Muscle of arm (tissue), 14 donors: ENCODE measurements at places on chromosomes 5 and 9.

DNA sequence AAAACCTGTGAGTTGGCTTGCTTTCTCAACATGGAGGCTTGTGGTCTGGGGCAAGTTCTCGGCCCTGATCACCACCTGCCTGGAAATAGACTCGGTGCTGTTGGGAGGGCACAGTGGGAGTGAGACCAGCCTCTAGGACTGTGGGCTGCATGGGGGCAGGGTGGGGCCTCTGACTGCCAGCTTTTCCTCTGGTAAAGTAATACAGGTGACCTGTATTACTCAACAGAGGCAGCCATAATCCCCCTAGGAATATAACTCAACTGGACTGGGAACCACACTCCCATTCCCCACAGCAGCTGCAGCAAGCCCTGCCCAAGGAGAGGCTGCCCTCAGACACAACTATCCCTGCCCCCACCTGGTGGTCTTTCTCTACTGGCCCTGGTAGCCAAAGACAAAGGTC lies 72.8 kb downstream of the C9orf153 start:
- DNase-seq, result no peak

GRCh38 chr5:22354956-22355355 lies 498.2 kb downstream of the CDH12 start:
- DNase-seq, result no peak

DNA sequence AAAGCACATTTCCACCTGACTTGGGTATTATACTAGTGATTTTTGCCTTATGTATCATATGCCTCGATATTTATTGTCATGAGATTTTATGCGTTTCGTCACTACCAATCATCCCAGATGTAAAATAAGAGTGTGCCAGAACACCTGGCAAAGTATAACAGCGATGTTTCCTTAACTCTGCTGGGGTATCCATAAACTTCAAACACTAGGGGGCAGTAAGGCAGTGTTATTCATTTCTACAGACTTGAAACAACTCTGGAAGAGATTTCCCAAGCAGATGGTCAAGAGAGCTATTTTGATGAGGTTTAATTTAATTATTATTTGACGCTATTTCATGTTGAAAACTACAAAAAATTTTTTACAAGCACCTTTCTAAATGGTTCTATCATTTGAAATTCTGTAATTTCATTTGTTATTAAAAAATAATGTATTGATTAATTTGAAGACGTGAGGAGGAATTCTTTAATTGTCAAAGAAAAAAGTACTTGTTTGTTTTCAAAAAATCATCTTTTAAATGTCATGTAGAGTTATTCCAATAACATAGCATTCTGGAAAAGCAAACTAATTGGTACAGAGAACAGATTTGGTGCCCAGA lies 388.5 kb upstream of the CTNND2 start:
- no peak for DNase-seq

- no peak for DNase-seq
Observed at GRCh38 chr9:109295221-109296130, 25.4 kb downstream of the EPB41L4B start.

- DNase-seq, result no peak
Observed at GRCh38 chr5:149948993-149949392, 4.4 kb upstream of the PDE6A start.

- DNase-seq, result no peak
Observed at GRCh38 chr9:83029531-83030137, 33.3 kb downstream of the RASEF start.

DNA sequence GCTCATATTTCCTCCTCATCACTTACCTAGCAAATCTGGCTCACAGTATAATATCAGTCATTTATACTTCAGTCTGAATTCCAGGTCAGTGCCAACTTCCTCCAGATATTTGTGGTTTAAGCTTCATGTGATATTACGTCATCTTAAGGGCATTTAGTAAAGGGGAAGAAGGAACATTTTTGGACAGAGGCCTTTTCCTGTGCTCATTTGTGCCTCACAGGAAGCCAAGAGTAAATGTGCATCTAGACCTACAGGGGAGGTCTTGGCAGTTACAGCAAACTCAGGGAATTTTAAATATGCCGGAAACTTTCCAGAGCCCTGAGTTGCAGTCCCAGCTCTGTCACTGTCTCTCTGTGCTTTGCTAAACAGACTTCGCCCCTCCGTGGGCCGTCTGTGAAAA lies 12.3 kb upstream of the KCNIP1 start:
- DNase-seq, result peak; percentile 74

- DNase-seq, result no peak
Observed at GRCh38 chr5:33439905-33440481, 772 bp upstream of the TARS1 start.

- DNase-seq, result no peak
Observed at GRCh38 chr9:70011366-70011765, 32.3 kb upstream of the MAMDC2 start.

- no peak for DNase-seq
Observed at GRCh38 chr5:127958421-127959011, 125.0 kb upstream of the SLC12A2 start.

- DNase-seq, result peak; percentile 65
Observed at GRCh38 chr9:134403682-134404301, 77.5 kb downstream of the RXRA start.

- DNase-seq, result peak; percentile 26
Observed at GRCh38 chr9:37938121-37938891, 34.4 kb upstream of the SLC25A51 start.

DNA sequence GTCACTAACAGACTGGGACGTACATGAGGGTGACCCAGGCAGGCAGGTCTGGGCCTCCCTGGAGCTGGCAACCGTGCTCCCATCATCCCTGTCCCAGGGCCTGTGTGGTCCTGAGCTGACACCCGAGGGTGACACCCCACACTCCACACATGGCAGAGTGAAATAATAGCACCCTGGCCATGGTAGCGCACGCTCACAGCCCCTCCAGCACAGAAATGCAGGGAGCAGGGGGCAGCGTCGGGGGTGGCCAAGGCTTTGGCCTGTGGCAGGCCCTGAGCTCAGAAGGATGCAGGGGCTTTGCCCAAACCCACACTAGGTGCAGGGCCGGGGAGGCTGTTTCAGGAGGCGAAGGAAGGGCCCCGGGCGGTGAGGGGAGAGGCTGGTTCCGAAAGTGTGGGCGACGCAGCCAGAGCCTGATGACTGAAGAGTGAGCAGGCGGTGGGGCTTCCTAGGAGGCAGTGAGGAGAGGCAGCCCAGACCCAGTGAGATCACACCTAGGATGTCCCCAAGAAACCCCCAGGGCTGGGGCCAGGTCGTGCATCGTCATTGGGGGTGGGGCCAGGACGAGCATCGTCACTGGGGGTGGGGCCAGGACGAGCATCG lies 12.9 kb downstream of the OR2V2 start:
- no peak for DNase-seq

- peak; percentile 82 for DNase-seq
Observed at GRCh38 chr5:74192606-74193299, 447.8 kb downstream of the ENC1 start.

DNA sequence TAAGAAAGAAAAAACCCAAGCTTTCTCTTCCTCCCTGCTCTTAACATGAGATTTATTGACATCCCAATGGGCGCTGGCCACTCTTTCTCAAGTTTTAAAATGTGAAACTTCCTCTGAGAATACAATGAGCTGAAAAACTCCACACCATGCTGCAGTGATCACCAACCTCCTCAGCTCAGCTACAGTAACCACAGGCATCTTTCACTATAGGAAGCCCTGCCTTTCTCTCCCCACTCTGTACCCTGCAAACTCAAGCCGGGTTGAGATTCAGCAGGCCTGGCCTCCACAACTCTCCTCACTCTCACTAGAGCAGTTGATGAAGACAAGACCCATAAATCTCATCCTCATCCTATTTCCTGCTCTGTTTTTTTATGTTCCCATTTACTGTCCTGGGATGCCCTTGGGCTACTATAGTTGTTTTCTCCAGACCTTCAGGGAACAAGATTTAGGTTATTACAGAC lies 48.3 kb downstream of the SH3TC2 start:
- no peak for DNase-seq

DNA sequence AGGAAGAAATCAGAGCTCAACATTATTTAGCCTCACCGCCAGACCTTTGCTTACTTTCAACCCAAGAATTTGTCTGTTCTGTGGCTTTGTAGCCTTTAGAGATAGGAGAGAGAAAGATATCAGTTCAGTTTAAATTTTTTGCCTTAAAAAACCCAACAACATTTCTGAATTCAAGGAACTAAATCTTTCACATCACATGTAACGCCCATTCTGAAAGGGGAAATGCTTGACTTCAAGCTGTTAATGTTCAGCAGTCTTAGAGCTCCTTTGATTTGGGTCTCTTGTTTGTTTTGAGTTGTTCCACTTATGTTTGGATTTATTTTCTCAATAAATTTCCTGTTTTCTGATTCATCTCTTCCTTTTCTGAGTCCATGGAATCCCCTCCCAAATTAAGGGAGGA lies 294.5 kb downstream of the ARHGAP26 start:
- DNase-seq, result no peak

GRCh38 chr5:60538426-60538825 lies 161.5 kb downstream of the DEPDC1B start:
- no peak for DNase-seq

GRCh38 chr9:73844135-73844534 lies 653.0 kb upstream of the RORB start:
- DNase-seq, result no peak

DNA sequence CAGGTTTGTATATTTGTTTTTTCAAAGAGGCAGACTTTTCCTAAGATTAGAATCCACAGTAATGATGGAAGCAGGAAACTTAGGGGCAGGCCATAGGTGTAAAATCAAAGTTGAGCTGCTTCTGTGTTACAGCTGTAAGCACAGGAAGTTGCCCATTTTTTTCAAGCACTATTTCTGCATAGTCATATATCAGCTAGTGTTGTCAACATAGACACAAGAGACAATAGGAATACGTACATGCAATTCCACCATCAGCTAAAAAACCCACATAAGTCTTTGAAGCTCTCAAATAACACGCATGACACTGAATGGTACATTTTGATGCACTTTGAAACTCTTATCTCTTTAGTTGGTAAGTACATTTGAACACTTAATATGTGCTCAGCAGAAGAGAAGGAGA lies 20.2 kb upstream of the SMIM15 start:
- no peak for DNase-seq

DNA sequence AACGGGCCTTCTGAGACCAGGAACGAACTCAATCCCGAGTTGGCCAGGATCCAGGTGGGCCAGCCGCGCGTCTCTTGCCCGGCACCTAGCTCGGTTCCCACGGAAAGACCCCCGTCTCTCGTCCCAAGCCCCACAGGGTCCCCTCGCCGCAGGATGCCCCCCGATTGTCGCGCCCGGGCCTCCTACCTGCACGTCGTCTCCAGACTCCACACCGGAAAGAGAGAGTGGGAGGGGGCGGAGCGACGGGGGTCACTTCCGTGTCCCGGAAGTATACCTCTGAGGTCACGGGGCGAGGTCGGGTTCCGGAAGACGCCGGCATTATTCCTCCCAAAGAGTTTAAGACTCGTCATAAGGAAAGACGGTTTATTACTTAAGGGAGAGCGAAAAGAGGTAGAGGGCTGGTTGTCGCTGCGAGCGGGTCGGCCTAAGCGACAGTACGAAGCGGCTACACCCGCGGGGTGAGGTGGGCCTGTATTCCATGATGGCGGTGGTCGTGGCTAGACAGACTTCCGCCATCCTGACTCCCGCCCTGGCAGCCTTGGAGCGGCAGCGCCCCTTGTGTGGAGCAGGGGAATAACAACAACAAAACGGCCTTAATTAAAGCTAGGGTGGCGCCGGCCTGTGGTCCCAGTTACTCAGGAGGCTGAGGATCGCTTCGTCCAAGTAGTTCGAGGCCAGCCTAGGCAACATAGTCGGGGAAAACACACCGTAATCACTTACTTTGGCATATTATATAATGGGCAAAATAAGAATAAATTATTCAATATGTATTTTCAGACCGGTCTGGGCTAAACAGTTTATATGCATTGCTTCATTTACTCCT lies at the start of gene RPS14:
Gene RPS14, minus strand, starts transcription at position 223 of the 823 bp plus-strand sequence. CDS start 2,006 bp downstream, outside the sequence.
- DNase-seq, result peak; percentile 97

- no peak for DNase-seq
Observed at GRCh38 chr5:162221910-162222309, 154.3 kb downstream of the GABRG2 start.

DNA sequence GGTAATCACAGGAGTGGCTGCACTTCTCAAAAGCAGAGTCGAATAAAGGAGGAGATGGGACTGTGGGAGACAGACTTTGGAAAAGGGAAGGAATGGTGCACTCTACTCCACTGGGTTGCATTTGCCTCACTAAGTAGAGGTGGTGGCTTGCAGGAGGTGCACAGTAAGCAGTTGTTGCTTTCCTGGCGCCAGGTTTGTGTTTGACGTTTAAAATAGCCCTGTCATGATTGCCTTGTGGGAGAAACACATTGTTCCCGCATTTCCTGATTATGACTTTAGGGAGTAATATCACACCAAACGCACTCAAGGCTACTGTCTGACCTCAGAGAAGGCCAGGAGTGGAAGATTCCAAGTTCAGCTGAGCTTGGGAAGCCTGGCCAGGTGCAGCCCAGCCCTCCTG lies 36.7 kb downstream of the DMRT1 start:
- no peak for DNase-seq

DNA sequence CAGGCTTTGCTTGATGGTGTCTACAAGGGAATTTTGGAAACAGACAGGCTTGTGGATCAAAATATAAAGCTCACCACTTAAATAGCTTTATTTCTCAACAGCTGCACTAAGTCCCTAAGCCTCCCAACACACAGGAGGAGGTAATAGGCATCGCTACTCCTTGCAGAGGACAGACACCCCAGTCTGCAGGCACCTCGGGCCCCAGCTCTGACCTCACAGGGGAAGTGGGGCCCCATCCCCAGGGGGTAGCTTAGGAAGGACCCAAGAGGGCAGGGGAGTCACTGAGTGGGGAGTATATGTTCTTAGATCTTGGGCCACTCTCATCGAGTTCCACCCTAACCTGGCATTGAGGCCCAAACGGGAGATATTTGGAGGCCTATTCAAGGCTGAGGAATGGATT lies 66.7 kb upstream of the XPA start:
- DNase-seq, result no peak

- no peak for DNase-seq
Observed at GRCh38 chr9:79664375-79664831, 92.6 kb downstream of the TLE4 start.

DNA sequence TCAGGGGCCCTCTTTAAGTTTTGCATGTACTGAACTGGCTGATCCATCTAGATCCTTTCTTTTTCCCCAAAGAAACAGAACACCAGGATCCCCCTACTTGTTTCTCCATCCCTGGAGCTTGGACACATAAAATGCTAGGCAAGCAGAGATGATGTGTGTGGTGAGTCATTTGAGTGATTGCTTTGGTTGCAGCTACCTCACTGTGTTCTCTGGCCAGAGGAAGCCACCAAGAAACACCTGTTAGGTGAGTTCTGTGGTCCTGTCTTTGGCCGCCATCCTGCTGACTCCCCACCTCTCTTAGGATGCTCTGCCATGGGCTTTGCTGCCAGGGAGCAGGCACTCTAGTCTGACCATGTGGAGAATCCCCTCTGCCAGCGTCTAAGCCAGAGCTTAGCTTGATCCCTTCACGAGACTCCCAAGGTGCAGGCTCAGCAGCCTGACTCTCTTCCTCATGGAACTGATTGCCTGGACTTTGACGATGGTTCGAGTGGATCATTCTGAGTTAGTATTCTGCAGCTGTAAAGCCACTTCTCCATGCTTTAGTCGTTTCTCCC lies 27.3 kb upstream of the DENND1A start:
- DNase-seq, result no peak

GRCh38 chr9:136312009-136312375 lies 8.1 kb upstream of the CCDC187 start:
- no peak for DNase-seq
